NCI-H2227 treated with DMSO at 0.1 percent for 48 hours (cell line): ENCODE measurements at places on chromosomes 6 and 20.

DNA sequence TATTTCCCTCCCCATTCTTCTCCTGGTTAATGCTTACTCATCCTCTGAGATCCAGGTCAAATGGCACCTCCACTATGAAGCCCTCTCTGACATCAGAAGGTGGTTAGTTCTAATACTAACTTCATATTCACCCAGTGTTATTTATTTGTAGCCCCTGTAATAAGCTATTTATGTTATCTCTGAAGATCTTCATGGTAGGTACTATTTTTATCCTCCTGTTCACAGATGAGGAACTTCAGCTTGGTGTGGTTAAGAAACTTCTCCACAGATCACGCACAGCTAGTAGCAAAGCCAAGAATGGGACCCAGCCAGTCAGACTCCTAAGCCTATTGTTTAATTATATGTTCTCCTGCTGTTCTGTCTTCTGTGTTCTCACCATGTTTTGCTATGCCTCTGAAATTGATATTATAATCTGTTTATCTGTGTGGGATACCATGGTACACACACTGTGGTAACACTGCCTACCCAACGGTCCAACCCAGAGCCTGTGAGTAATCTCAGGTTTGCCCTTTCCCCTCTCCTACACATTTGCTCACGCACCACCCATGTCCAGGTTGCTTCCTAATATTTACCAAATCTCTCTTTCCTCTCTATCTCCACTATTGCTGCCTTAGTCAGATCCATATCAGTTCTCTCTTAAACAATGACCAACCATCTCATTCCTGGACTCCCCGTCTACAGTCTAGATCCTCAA lies 98.4 kb downstream of the IPCEF1 start:
- no peak for DNase-seq

DNA sequence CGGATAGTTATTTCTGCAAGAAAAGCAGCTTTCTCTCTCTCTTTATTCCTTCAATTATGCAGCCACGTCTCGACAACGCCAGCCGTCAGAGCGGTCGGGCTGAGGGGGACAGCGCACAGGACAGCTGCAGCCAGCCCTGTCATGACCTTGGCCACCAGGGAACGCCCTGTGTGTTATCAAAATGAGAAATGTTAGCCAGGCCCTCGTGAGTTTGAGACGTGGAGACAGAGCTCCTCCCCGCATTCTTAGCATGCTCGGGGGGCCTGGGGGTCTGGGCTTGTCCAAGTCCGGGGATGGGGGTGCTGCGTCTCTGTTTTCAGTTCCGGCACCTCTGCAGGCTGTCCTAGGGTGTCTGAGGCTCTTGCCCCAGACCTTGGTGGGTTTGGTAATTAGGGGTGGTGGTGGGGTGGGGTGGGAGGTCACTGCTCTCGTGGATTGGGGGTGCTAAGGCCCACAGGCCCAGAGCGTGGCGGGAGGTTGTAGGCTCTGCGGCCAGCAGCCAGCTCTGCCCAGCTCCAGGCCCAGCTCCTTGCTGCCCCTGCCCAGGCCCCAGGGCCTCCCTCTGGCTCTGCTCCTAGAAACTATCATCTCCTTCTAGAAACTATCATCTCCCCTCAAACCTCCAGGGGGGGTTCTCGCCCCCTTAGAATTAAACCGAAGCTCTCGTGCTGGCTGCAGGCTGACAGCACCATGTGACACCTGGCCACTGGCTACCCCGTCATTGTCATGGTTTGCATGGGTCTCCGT lies 54.3 kb upstream of the GATA5 start:
- DNase-seq = no peak

DNA sequence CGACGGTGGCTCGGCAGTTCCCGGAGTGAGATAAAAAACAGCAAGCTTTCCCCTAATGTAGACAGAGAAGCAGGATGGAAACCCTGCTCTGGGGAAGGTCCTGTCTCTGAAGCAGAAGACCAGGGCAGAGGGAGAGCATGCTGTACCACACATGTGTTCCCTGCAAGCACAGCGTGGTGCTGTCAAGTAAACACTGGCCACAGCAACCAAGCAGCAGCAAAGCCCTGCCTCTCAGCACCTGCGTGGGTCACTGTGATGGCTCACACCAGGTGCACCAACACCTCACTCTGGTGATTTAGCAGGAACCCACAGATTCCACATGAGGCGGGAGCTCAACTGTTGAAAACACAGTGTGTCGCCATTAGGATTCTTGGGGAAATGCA lies 65.2 kb upstream of the TXNDC5 start:
- DNase-seq = no peak

DNA sequence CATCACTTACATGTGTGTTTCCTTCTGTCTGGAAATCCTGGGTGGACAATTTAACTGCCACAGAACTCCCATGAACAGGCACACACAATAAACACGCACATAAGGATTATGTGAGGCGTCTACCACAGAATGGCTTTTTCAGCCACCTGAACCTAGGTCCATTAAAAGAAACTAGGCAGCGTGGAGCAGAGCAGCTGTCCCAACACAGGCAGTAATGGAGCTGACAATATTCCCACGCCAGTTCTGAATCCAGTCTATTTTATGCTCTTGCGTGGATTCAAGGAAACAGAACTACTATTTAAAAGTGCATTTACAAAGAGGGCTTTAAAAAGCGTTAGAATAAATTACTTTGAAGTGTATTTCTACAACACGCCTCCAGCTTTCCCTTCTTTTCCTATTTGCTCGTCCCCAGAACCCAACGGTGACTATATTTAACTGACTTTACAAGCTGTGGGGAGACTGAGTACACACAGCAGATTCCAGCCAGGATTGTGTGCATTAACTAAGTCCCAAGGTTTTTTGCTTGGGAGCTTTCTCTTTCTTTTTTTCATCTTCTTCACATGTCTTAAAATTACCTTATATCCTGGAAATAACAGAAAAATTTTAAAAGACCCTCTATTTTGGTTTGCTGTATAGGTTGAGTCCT lies 95.9 kb downstream of the GMDS start:
- no peak for DNase-seq

DNA sequence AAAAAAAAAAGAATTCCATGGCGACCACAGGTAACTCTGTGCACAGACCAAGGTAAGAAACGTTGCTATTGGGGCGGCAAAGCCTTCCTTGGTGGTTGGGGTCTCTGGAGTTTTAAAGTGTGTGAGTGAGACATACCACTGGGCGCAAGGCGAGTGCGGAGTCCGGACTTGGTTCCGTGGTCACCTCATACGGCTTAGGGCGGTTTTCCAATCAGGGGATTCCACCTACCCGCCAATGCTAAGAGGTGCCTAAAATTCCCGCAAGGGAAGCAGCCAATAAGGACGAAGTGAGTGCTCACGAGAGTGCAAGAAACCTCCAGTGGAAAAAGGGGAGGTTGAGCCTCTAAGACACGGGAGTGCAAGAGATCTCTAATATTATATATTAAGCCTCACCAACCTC lies 68.6 kb upstream of the PRSS16 start:
- DNase-seq = no peak

DNA sequence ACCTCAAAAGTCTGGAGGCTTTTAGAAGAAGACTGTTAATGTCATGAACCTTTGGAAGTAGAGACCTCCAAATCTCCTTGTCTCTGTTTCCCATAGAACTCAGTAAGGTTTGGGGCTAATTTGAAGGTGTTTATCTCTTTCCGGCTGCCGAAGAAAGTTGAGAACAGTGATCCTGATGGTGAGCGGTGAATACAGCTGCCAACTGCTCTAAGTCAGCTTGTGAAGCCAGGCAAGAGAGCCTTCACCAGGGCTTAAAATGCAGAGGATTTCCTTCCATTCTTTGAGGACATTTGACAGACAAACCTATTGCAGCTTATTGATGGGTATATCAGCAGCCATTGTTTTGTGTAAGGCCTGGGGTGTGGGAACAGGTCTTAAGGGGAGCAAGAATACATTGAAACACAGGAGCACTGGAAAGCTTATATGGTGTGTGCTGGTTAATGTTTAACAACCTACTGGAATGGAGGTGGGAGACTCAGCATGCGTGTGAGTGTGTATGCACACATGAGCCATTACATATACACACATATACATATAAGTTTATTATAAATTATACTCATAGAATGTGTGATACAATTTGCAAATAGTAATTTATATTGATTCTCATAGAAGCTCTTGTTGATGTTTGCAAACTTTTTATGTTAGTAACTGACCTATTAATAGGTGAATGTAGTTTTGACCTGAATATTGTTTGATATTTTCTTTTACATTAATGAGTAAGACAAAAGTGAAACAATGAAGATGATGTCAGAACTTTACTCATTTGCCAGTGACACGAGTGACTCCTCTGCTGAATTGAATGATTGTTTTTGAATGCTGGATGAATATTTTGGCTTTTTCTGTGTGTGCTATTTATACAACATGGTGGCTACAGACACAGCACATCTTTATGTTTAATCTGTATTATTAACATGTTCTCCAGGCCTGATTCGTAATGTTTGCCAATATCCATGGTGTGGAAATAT lies 18.1 kb downstream of the PLEKHG1 start:
- DNase-seq = no peak

- DNase-seq = no peak
Observed at GRCh38 chr6:56963043-56963442, 8.1 kb downstream of the BEND6 start.

DNA sequence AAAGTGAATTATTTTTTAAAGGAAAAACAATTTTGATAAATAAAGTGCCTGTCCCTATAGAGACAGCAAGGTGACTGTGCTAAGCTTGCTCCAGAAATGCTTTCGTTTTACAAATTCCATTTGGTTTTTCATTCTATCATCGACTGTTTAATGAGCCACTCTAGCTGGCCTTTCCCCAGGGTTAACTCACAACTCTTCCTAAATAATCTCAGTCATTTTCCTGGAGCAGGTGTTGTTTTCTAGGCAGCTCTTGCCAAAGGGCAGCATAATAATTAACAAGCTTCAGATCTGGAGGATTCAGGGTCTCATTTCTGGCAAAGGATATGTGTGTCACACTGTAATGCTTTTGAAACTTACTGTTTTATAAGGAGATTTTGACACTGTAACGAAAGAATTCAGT lies 184.2 kb downstream of the KHDC1L start:
- no peak for DNase-seq

DNA sequence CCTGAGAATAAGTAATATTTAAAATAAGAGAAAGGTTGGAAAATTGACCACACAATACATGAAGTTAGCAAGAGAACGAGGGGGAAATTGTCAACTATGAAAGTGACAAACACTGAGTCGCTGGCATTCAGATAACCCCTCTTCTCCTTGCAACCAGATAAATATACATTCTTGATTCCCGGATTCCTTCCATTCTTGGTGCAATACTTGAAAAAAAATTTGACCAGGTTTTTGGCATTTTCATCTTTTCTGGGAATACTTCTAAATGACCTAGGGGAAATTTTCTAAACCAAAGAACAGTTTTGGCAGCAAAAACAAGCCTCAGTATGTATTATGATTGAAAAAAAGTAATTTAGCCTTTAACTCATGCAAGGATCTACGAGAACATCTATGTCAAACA lies 164.0 kb downstream of the PDE7B start:
- DNase-seq = no peak

GRCh38 chr6:138590796-138591709 lies 91.8 kb upstream of the NHSL1 start:
- peak; percentile 19 for DNase-seq
